ENCODE measurements at places on chromosomes 7 and 10.

DNA sequence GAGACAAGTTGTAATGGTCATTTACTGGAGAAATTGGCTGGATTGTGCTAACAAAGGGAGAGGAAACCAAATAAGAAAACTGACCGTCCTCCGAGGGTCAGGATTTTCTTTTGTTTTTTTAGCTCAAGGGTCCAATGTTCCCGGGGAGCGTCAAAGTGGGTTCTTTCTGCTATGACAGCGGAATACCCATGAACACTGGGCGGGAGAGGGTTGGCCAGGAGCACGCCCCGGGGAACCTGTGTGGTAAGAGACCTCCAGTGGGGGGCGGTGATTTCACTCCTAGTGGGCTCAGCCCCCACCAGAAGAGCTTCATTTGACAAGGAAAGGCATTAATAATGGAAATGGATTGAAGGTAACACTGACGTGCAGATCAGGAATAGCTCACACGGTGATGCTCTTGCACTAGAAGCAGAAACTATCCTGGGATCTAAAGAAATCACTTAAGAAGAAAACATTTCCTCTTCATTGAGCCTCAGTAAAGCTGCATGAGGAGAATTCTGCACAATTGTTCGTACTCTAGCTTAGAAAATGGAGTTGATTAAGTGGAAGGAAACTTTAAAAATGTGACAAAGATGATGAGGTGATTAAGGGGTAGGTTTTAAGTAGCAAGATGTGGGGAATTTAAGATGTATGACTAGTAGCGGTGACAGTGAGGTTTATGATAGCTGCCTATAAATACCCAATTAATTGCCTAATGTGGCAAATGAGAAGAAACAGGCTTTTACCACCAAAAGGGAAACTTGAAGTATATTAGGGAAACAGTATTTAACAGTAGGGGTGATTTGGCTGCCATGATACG lies 627.2 kb downstream of the SUGCT start:
- DNase-seq: no peak

DNA sequence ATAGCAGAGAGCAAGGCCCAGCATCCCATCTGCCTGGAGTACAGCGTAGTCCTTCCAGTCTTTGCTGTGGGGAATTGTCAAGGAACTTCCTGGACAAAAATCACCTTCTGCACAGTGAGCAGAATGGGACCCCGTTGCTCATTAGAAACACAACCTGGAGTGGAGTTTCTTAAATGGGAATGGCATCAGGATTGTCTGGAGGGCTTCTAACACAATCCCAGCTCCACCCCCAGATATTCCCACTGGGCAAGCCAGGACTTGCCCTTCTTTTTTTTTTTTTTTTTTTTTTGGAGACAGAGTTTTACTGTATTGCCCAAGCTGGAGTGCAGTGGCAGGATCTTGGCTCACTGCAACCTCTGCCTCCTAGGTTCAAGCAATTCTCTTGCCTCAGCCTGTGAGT lies 356.4 kb downstream of the GALNT17 start:
- DNase-seq: no peak

- no peak for DNase-seq
Observed at GRCh38 chr10:47160967-47161366, 139.0 kb upstream of the GDF10 start.

- no peak for DNase-seq
Observed at GRCh38 chr10:70124415-70124814, 8.2 kb downstream of the AIFM2 start.

DNA sequence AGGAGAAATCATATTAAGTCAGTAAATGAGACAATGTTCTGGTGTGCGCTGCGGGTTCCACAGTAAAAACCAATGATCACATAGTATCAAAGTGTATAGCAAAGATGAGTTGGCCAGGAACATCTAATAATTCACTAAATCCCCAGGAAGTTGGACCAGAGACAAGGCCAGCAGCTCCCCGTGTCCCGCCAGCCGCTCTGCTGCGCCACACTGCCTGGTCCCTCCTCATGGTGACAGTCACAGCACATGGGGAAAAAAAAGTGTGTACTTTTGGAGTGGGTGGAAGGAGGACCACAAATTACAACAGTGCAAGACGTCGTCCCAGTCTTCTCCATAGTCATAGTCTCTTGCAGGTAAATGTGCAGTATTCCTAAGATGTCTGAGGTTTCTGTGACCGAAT lies 239.0 kb upstream of the RNF32 start:
- DNase-seq: no peak

DNA sequence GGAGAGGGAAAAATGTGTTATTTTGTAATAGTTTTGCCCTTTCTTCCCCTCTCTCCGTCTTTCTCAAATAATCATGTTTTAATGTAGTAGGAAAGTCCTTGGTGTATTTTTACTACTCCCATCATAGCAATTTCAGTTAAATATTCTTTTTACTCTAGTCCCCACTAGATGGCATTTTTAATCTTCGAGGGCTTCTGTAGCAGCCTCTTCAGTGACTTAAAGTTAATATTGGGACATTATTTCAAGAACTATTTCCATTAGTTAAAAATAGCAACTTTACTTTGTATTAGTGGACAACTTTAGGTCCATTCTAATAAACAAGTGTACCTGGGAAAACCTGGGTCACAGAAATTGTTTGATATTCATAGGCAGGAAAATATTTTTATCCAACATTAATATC lies 23.0 kb downstream of the EDRF1 start:
- DNase-seq: no peak

GRCh38 chr10:131650771-131651673 lies 249.8 kb upstream of the PPP2R2D start:
- DNase-seq: peak; percentile 7

DNA sequence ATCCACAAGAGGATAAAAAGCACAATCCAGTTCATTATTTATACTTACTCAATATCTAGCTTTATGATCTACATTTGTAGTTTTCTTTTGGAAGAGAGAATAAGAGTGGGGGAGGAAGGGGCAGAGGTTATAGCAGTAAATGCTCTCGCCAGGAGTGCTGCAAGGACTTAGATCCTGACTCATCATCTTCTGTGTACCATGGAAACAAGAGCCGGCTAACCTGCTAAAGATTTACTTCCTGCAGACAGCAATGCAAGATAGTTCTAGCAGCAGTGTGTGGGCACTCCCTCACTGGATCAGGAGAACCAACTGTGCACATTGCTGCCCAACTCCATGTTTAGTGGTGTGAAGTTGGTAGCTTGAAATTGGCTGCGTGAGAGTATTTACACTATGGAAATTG lies 47.7 kb upstream of the TRIL start:
- no peak for DNase-seq

- DNase-seq: no peak
Observed at GRCh38 chr7:28433699-28434219, 21.4 kb downstream of the CREB5 start.

DNA sequence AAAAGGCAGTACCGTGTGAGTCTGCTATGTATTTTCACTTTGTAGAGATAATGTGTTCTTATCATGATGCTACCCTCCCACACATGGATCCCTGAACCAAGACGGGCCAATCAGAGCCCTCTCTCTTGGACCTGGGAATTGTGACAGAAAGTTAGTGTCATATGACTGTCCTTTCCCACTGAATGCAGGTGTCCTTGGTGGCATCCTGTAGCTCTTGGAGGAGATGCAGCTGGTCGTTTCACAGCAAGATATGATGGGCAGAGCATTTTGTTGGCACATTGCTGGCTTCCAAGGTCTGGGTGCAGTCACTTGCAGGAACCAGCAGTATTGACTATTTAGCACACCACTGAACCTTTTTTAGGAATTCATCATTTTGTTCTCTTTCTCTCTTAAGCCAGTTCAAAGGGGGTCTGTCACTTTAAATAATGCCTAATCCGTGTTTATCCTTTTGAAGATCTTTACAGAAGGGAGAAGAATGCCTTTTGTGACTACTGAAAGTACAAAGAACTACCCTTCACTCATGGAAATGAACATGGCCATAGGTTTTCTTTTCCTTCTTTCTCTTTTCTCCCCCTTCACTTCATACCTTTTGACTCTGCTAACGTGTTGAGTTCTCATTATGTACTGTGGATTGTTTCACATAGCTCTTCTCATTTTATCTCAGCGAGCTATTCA lies 125.1 kb downstream of the PLXDC2 start:
- DNase-seq: no peak

DNA sequence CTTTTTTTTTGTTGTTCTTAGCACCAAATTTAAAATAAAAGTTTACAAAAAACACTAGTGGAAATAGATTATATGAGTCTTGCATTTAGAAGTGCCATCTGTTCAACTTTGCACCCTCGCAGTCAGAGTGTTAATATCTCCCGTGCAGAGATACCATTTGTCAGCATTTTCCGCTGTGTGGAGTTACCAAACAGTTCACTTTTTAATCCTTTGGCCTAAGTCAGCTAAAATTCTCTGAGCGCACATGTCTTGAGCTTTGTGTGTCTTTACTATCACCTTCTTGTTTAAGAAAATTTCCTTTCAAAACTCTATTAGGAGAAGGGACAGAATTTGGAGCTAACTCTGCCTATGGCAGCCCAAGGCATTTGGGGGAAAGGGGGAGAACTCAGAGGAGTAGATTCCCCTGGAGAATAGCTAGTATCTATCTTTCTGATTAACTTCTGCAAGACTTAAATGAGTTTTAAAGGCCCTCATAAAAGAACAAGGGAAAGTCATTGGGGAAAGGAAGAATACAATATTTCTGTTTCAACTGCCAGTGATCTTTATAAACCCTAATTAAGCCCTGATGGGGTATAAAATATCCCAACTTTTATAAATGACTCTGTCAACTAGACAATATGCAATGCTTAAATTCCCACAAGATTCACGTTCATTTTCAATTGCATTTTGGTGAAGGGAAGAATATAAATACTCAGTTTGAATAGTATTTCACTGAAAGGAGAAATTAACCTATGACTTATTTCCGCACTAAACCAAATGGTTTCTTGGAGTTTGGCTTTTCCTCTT lies 114.9 kb upstream of the RAB11FIP2 start:
- no peak for DNase-seq

DNA sequence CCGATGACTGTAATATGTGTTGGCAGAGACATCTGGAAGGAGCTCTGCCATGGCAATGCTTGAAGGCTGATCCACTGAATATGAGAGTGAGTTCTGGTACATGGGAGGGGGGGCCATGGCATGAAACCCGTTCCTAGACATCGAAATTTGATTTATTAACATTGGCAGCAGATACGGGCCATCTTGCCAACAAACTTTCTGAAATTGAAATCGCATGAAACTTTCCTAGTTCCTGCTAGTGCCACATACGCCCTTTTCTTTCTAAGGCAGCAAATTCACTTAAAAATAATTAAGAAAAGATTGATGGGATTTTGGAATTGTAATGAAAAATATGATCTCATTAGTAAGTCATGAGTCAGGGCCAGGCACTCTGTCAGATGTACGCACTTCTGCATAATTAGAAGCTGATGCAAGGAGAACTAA lies 91.8 kb upstream of the KMT2C start:
- DNase-seq: no peak

GRCh38 chr7:102287111-102287980 lies 678 bp downstream of the SH2B2 start:
- DNase-seq: no peak

DNA sequence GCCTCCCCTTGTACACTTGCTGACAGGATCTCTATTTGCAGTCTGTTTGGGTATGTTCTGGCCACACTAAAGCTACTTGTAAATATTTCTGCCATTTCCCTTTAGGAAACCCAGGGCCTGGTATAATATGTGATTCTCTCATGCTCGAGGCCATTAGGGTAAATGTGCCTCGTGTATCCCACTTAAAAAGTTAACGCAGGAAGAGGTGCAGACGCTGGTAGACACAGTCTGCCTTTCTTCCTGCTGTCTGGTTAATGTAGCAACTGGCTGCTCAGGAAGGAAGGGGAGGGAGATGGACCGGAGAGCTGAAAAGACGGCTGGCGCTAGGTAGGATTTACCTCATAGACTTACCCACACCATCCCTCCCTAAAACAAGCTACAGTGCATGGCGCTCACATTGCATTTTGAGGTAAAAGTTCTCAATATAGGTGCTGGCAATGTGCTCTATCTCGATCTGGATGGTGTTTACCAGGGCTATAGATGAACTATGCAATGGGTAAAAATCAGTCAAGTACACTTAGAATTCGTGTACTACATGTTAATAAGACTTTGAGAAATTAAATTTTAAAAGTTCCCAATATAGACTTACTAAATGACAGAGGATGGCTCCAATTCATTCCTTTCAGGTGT lies 125.9 kb downstream of the JAZF1 start:
- DNase-seq: no peak

- DNase-seq: no peak
Observed at GRCh38 chr7:125355899-125356298, 426.3 kb upstream of the POT1 start.

DNA sequence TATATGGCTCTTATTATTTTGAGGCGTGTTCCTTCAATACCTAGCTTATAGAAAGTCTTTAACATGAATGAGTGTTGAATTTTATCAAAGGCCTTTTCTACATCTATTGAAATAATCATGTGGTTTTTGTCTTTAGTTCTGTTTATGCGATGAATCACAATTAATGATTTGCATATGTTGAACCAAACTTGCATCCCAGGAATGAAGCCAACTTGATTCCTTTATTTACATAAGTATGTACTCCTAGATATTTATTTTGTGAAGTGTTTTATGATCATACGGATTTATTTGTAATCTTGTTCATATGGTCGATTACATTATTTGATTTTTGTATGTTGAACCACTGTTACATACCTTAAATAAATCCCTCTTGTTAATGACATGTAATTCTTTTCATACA lies 244.3 kb upstream of the KCND2 start:
- DNase-seq: no peak

- no peak for DNase-seq
Observed at GRCh38 chr7:26560526-26561256, 269.0 kb downstream of the SNX10 start.

- DNase-seq: no peak
Observed at GRCh38 chr10:107727767-107728317, 563.3 kb upstream of the SORCS1 start.

DNA sequence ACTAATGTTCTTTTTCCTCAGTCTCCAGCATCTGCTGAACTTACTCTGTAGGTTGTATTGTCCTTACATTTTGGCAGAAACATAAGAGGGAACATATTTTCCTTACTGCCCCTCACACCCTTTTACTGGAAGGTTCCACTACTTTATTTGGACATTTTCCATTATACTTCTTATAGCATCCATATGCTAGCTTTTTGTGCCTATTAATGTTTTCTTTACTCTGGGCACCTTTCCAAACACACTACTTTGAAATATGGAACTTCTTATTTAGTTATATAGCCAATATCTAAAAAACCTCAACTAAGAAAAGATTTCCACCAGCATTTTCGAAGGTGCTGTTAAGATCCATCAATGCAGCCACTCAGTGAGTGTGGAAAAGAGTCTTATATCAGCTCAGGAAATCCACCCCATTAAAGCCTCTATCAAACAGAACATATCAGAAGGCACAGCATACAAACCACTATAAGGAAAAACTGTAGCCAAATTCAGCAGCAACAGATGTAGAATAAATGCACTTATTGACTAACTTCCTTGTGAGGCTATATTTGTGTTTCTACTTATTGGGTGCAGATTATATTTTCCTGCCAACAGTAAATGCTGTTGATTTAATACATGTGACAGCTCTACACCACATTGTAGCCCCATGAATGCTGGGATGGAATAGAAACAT lies 272.5 kb upstream of the SEMA3E start:
- no peak for DNase-seq

- DNase-seq: no peak
Observed at GRCh38 chr7:127824682-127825081, 172.7 kb downstream of the SND1 start.

All from progenitor cell of endocrine pancreas (in vitro differentiated cells).